Activated gamma-delta T cell treated with Interleukin-2 at 50 U/mL for 16 hours (primary cell): ENCODE measurements at places on chromosomes 1 and 21.

DNA sequence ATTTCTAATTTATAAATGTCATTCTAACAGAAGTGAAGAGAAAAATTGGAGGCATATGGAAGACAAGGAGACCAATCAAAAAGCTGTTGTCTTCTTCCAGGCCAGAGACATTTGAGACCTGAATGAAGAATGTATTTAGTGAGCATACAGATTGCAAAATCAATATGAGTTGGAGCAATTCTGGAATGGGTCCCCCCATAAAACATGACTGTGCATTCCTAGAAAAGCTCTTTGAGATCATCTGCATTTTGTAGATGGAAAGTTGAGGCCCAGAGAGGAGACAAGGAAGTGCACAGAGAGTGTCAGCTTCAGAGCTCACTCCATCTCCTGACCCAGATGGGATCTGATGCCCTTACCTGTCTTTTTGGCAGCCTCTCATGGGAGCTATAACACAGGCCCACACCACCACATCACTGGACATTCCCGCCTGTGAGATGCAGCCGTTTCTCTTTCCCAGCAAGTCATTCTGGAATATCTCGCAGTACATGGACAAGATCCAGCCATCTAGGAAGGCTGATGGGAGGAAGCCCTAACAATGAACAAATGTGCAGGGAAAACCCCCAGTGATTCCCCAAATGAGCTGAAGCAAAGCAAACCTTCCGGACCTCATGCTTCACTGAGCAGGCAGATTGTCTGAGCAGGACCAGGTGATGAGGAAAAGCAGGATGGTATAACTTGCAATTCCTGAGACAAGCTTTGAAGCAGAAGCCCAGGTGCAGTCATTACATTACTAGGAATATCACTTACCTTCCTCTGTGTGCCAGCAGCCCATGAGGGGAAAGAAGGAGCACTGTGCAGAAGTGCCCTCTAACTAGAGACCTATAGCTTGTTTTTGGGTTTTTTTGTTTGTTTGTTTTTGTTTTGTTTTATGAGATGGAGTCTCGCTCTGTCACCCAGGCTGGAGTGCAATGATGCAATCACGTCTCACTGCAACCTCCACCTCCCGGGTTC is 445.6 kb downstream of the PLPP3 start:
- no peak for DNase-seq

DNA sequence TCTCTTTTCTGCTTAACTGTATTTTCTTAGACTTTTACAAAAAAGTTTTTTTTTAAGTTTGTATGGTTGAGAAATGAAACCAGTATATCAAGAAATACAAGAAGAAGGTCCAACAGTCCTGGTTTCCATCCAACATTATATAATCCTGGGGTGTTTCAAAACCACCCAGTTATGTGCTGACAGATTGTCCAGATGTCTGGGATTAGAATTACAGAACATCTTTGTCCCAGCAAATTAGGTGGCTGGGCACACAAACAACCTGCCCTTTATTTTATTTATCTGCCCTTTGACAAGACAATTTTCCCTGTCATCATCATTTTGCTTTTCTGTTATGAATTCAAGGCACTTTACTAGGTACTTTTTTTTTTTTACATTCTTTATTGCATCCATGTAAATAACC is 622.1 kb downstream of the PLPP3 start:
- DNase-seq = no peak

- DNase-seq = no peak
Observed at GRCh38 chr1:37940299-37940947, 6.4 kb downstream of the INPP5B start.

GRCh38 chr1:160091666-160092223 is 6.7 kb downstream of the IGSF8 start:
- DNase-seq = no peak
